Progenitor cell of endocrine pancreas (in vitro differentiated cells): ENCODE measurements at places on chromosomes 6 and 20.

DNA sequence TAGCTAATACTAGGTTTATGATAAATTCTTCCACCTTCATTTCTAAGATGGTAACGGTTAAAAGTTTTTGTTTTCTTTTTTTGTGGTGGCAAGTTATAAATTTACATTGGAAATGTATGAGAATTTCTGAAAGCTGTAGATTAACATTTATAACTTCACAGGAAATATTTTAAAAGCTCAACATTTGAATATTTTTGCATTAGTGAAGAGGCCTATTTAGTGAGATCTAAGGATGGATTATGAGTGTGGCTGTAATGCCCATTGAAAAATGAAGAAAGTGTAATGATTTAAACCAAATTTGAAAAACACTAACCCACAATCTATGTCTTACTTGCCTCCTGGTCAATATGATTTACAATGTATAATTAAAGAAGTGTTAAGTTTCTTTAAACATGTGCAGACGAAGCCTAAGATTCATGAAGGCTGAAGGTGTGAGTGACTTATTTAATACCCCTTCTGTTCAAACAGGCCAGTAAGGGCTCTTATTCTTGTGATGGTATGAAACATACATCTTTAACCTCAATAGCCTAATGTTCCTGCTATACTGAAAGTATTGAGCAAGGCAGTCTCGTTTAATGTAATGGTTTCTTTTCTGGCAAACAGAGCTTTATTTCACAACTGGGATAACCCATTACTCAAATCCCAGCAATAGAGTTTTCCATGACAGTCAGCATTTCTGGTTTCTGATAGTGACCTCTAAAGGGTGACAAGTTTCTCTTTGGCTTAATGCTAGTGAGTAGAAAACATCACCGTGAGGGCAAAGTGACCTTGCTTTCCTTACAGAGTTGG, 13.2 kb downstream of the HDGFL1 start:
- H3K27me3 ChIP-seq: no peaks in the 10 kb centered on the region
- no peaks in the 10 kb centered on the region for H3K36me3 ChIP-seq
- no peaks in the 10 kb centered on the region for H3K4me1 ChIP-seq
- H3K27ac ChIP-seq: no peak overlapping the region
- no peak for DNase-seq

- H3K27me3 ChIP-seq: no peaks in the 10 kb centered on the region
- peaks cover 25% of the 10 kb centered on the region for H3K36me3 ChIP-seq
- peaks cover 17% of the 10 kb centered on the region for H3K4me1 ChIP-seq
- DNase-seq: no peak
- no peak overlapping the region for H3K27ac ChIP-seq
- H3K4me3 ChIP-seq: no peak overlapping the region
Measured at GRCh38 chr6:4860387-4860786, 84.2 kb downstream of the CDYL start.

DNA sequence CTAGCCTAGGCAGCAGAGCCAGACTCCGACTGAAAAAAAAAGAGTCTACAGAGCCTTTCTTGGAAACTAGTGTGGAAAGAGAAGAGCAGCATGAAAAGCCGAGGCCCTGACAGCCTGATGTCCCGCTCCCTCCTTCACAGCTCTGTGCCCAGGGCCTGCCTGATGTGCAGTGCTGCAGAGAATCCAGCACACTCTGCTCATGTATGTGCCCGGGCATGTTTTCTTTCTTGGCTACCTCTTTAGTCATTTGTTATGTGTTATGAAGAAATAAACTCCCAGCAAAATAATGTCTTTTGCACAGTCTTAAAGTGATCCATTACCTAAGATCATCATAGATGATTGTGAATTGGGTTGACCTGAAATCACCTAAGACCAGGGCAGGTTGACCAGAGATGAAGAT, 78.1 kb upstream of the EZR start:
- H3K36me3 ChIP-seq: no peaks in the 10 kb centered on the region
- no peaks in the 10 kb centered on the region for H3K27me3 ChIP-seq

DNA sequence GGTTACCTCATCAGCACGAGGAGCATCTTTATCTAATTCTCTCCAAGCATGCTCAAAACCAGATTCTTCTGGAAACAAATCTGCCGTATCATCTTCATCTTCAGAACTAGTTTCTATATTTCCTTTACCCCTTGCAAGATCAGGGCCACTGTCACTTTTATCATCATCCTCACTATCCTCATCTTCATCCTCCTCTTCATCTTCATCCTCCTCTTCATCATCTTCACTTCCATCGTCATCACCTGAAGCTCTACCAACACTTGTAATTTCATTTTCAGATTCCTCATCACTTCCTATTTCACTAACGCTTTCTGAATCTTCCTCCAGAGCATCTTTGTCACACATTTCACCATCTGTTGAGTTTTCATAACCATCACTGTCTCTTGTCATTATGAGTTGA, 8.9 kb downstream of the ESF1 start:
- no peak for DNase-seq
- H3K36me3 ChIP-seq: peaks cover 29% of the 10 kb centered on the region
- H3K4me3 ChIP-seq: no peak overlapping the region
- H3K27ac ChIP-seq: no peak overlapping the region
- peaks cover 1% of the 10 kb centered on the region for H3K4me1 ChIP-seq

- peaks cover 35% of the 10 kb centered on the region for H3K4me1 ChIP-seq
- peaks cover 42% of the 10 kb centered on the region for H3K36me3 ChIP-seq
- H3K27ac ChIP-seq: peak overlapping the region; percentile 81
- no peak for DNase-seq
- no peaks in the 10 kb centered on the region for H3K27me3 ChIP-seq
Measured at GRCh38 chr6:44254191-44255104, 2.9 kb downstream of the SLC35B2 start.

- no peak for DNase-seq
- peaks cover 13% of the 10 kb centered on the region for H3K4me1 ChIP-seq
- H3K36me3 ChIP-seq: peaks cover 5% of the 10 kb centered on the region
- no peak overlapping the region for H3K27ac ChIP-seq
Measured at GRCh38 chr6:148513145-148514071, 170.8 kb downstream of the SASH1 start.

DNA sequence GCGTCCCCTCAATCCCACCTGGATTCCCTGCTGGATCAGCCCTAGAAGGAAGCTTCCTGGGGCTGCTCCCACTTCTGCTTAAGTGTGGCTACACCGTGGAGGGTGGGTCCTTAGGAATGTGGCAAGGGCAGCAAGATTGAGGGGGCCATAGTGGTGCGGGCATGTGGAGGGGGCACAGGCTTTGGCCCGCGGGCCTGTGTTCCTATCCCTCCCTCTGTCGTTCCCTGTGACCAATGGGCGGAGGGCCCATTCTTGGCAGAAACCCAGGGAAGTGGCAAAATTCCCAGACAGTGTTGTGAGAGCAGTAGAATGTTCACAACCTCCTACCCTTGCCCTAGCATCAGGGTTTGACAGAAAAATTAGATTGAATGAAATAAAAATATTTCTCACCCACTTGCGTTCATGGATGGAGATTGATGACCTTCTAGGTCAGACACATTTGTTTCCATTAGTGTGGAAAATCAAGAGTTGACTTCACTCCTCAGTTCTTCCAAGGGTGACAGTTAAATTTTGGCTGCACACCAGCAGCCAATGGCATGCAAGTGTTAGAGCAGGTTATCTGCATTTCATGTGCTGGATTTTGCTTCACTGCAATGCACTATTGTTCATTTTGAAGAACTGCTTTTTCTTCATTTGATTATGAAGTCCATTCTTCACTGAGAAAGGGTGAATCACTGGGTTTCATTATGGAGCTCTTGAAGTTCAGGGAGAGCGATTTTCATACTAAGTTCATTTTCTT, 49.3 kb upstream of the AHI1 start:
- no peaks in the 10 kb centered on the region for H3K36me3 ChIP-seq
- H3K27me3 ChIP-seq: peaks cover 4% of the 10 kb centered on the region
- peaks cover 3% of the 10 kb centered on the region for H3K4me1 ChIP-seq
- no peak for DNase-seq

DNA sequence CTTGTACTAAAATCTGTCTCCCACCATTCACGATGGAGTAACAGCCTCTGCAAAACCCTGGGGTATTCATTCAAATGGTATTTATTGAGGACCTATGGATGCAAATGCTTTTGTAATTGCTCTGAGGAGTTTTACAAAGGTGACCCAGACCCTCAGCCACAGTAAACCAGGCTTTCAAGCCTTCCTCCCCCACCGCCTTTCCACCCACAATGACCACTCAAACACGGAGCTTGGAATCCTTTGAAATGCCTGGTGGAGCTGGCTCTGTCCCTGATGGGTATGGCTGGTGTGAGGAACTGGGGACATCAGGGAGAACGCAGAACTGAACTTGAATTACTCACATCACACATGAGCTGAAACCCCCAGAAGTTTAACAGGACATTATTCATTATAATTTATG, 246.4 kb downstream of the CDH26 start:
- no peaks in the 10 kb centered on the region for H3K36me3 ChIP-seq
- peaks cover 2% of the 10 kb centered on the region for H3K4me1 ChIP-seq
- no peak overlapping the region for H3K4me3 ChIP-seq
- H3K27me3 ChIP-seq: peaks cover 24% of the 10 kb centered on the region
- no peak overlapping the region for H3K27ac ChIP-seq
- no peak for DNase-seq

DNA sequence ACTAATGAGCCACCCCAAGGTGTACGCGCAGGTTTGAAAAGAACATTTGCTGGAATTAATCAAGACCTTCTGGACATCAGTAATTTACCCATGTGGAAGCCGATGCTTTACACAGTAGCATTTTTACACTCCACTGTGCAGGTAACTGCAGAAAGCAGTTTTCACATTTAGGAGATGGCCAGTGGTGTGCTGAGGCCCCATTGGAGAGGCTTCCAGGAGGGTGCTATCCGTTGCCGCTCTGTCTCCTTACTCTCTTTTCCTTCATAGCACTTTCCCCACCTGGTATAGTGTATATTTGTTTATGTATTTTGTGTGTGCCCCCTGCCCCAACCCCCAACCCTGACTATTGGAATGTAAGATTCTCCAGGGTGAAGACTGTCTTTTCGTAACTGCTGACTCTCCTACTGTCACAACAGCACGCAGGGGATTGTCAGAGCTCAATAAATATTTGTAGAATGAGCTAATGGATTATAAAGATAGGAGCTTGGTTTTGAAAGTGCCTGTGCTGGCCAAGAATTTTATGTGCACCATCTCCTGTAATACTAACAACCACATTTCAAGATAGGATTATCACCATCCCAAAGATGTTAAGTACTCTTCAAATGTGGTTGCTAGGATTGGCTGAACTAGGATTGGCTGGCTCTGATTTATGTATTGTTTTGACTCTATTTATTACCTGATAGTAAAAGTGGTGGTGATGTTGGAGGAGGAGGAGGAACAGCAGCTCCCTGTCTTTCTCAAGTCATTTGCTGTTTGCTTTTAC, 74.0 kb upstream of the GLP1R start:
- no peaks in the 10 kb centered on the region for H3K36me3 ChIP-seq
- H3K27me3 ChIP-seq: peaks cover 33% of the 10 kb centered on the region
- H3K4me1 ChIP-seq: peaks cover 23% of the 10 kb centered on the region

DNA sequence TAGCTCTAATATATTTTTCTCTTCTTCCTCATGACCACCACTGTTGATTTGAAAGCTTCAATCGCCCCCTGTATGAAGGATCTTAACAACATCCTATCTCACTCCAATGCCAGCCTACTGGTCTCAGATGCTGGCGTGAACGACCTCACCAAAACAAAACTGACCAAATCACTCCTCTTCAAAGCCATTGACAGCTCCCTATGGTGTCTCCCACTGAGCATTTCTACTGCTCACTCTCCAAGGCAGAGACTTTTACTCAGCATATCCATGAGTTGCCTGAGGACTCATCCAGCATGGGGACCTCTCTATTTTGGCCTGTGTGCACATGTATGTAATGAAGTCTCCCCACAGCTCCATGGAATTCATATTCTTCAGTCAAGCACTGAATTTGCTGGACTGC, 520.4 kb downstream of the TFAP2B start:
- no peak overlapping the region for H3K4me3 ChIP-seq
- H3K36me3 ChIP-seq: no peaks in the 10 kb centered on the region
- no peaks in the 10 kb centered on the region for H3K4me1 ChIP-seq
- no peak for DNase-seq
- no peaks in the 10 kb centered on the region for H3K27me3 ChIP-seq
- no peak overlapping the region for H3K27ac ChIP-seq

DNA sequence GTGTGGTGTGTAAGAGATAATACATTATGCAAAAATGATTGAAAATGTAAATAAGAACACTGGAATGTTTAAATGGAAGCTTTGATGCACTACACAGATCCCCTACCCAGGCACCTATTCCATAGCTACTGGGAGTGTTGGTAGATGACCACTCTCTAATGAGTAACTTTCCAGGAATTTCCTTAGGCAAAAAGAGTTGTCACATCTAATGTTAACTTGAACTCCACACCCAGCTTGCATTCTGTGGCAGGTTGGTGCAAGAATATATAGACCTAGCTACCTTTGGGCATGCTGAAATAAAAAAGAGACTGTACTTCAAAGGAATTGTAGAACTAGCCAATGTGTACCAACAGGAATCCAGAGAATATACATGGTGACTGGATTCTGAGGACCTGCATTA, 1254.2 kb upstream of the EYS start:
- no peaks in the 10 kb centered on the region for H3K36me3 ChIP-seq
- no peak overlapping the region for H3K4me3 ChIP-seq
- no peak for DNase-seq
- no peak overlapping the region for H3K27ac ChIP-seq
- H3K4me1 ChIP-seq: peaks cover 1% of the 10 kb centered on the region
